Panc1 (cell line): ENCODE measurements at places on chromosomes 3 and 15. TPM values are rescaled to one million over a fixed set of nuclear protein-coding genes. Genes with fewer than 3 reads are reported as not detected.
A peak's percentile ranks its signal among the peaks of the same experiment; 100 is the strongest.

CCDC54 gene
- not detected for total RNA-seq

P2RY14 gene
- not detected for total RNA-seq

CCDC13 gene
- 0.82 TPM for total RNA-seq

DNA sequence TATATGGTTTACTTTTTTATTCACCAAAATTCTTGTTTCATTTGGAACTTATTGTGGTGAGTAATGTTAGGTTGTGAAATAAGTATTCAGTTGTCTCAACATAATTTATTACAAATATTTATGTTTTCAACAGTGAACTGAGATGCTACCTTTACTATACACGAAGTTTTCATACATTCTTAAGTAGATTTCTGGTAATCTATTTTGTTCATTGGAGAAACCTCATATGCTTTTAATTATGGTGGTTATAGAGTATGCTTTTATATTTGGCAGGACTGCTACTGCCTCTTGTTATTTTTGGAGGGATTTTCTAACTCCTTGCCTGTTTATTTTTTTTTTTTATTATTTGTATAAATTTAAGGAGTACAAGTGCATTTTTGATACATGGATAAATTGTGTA, 253.1 kb downstream of the NLGN1 start:
- H3K4me3 ChIP-seq, result no peak overlapping the region
- no peak for DNase-seq
- no peaks in the 10 kb centered on the region for H3K4me1 ChIP-seq
- no peak overlapping the region for H3K27ac ChIP-seq
- H3K27me3 ChIP-seq, result no peaks in the 10 kb centered on the region

- H3K27ac ChIP-seq, result no peak overlapping the region
- no peak for DNase-seq
- H3K4me3 ChIP-seq, result no peak overlapping the region
- no peaks in the 10 kb centered on the region for H3K4me1 ChIP-seq
Observed at GRCh38 chr15:69679623-69680228, 227.1 kb downstream of the RPLP1 start.

EXD1 gene
- total RNA-seq, result 0.15 TPM

- DNase-seq, result no peak
- no peaks in the 10 kb centered on the region for H3K27me3 ChIP-seq
- H3K36me3 ChIP-seq, result peaks cover 16% of the 10 kb centered on the region
Observed at GRCh38 chr3:112579232-112579631, 17.4 kb downstream of the SLC35A5 start.

- H3K27me3 ChIP-seq, result no peaks in the 10 kb centered on the region
- no peaks in the 10 kb centered on the region for H3K36me3 ChIP-seq
- H3K4me1 ChIP-seq, result peaks cover 51% of the 10 kb centered on the region
- no peak for DNase-seq
- peak overlapping the region; percentile 27; the same call in 1 of the 2 replicates for H3K4me3 ChIP-seq
Observed at GRCh38 chr3:146164971-146165769, 4.2 kb upstream of the PLOD2 start.

DNA sequence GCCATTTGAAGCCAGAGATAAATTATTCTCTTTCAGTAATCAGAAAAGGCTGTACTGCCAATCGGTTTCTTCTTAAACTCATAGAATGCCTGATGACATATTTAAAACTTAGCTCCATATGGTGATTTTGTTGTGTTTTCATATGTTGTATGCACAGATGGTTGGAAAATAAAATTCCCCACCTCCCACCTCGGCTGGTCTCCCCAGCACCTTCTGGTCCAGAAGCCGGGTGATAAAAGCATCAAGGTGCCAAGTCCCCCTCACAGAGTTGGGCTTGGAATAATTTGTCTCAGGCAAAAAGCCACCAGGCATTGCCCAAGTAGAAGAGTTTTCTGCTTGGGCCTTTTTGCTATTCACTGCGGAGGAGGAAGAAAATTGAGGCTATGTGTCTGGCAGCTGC, 18.4 kb downstream of the LARS2 start:
- peaks cover 2% of the 10 kb centered on the region; the same call in 1 of the 2 replicates for H3K36me3 ChIP-seq
- no peak overlapping the region for H3K27ac ChIP-seq
- no peak for DNase-seq
- no peaks in the 10 kb centered on the region for H3K27me3 ChIP-seq

- DNase-seq, result no peak
- no peaks in the 10 kb centered on the region for H3K36me3 ChIP-seq
- H3K27me3 ChIP-seq, result peaks cover 33% of the 10 kb centered on the region
- no peak overlapping the region for H3K27ac ChIP-seq
- no peaks in the 10 kb centered on the region for H3K4me1 ChIP-seq
Observed at GRCh38 chr15:80405554-80405850, 1.3 kb downstream of the ARNT2 start.

GRCh38 chr3:20320489-20320888, 134.5 kb upstream of the SGO1 start:
- no peaks in the 10 kb centered on the region for H3K27me3 ChIP-seq
- no peak overlapping the region for H3K4me3 ChIP-seq
- no peaks in the 10 kb centered on the region for H3K4me1 ChIP-seq
- H3K27ac ChIP-seq, result no peak overlapping the region

GRCh38 chr3:86954226-86954625, 36.7 kb downstream of the VGLL3 start:
- H3K36me3 ChIP-seq, result no peaks in the 10 kb centered on the region
- H3K27me3 ChIP-seq, result no peaks in the 10 kb centered on the region
- no peaks in the 10 kb centered on the region for H3K4me1 ChIP-seq
- no peak overlapping the region for H3K27ac ChIP-seq
- no peak for DNase-seq
- H3K4me3 ChIP-seq, result no peak overlapping the region

FETUB gene
- not detected for total RNA-seq

DNA sequence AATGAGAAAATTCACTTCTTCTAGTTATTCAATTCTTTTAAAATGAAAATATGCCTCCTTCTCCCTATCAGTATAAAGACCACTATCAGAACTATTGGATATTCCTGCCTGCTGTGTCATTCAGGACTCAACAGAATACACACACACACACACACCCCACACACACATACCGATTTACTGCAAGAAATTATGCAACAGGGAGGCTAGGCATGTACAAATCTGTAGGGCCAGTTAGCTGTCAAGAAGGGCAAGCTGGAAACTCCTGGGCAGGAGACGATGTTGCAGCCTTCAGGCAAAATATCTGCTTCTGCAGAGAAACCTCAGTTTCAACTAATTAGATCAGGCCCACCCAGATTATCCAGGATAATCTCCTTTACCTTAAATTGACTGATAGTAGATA, 13.9 kb upstream of the RYR3 start:
- no peaks in the 10 kb centered on the region for H3K36me3 ChIP-seq
- no peak overlapping the region for H3K27ac ChIP-seq
- no peak overlapping the region for H3K4me3 ChIP-seq
- peaks cover 3% of the 10 kb centered on the region; the same call in 1 of the 2 replicates for H3K4me1 ChIP-seq
- no peaks in the 10 kb centered on the region for H3K27me3 ChIP-seq

GRCh38 chr3:47985381-47985780, 30.8 kb downstream of the MAP4 start:
- no peaks in the 10 kb centered on the region for H3K27me3 ChIP-seq
- no peak overlapping the region for H3K4me3 ChIP-seq
- no peak for DNase-seq
- H3K4me1 ChIP-seq, result no peaks in the 10 kb centered on the region

- DNase-seq, result no peak
- H3K27ac ChIP-seq, result no peak overlapping the region
- no peak overlapping the region for H3K4me3 ChIP-seq
- H3K27me3 ChIP-seq, result no peaks in the 10 kb centered on the region
- H3K4me1 ChIP-seq, result no peaks in the 10 kb centered on the region
Observed at GRCh38 chr3:24201301-24201700, 256.2 kb downstream of the NR1D2 start.

- H3K27me3 ChIP-seq, result no peaks in the 10 kb centered on the region
- no peaks in the 10 kb centered on the region for H3K36me3 ChIP-seq
- no peak overlapping the region for H3K27ac ChIP-seq
- H3K4me1 ChIP-seq, result peaks cover 6% of the 10 kb centered on the region; the same call in 1 of the 2 replicates
- H3K4me3 ChIP-seq, result no peak overlapping the region
Observed at GRCh38 chr15:84731774-84732173, 15.8 kb upstream of the SEC11A start.

DNA sequence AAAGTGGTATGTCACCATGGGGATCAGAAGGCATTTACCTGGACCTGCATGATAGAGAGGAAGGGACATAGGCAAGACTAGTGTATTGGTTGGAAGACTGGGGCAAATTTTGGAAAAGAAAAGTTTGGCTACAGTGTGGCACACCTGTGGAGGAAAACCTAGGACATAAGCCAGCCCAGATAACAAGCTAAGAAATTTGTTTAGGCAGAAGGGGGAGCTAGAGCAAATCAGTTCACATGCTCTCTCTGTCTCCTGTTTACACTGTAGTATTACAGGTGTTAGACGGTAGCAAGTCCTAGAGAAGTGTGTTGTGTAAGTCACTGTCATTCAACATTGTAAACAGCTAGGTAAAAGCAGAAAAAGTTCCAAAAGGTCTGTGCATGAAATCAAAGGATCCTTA, 11.9 kb upstream of the ALDH1A2 start:
- peaks cover 17% of the 10 kb centered on the region for H3K27me3 ChIP-seq
- no peaks in the 10 kb centered on the region; the same call in 1 of the 2 replicates for H3K4me1 ChIP-seq
- no peak overlapping the region for H3K4me3 ChIP-seq

ATP8B4 gene
- total RNA-seq, result not detected

RARRES1 gene
- total RNA-seq, result 1.3 TPM

GPR156 gene
- total RNA-seq, result 0.39 TPM

GOLIM4 gene
- 35.4 TPM for total RNA-seq

GRCh38 chr3:127110982-127111693, 81.8 kb upstream of the PRR23E start:
- DNase-seq, result no peak
- no peak overlapping the region for H3K4me3 ChIP-seq
- H3K36me3 ChIP-seq, result no peaks in the 10 kb centered on the region
- no peaks in the 10 kb centered on the region for H3K4me1 ChIP-seq
- H3K27ac ChIP-seq, result no peak overlapping the region

OR4M2 gene
- total RNA-seq, result not detected

- DNase-seq, result no peak
- no peaks in the 10 kb centered on the region for H3K36me3 ChIP-seq
- no peak overlapping the region for H3K27ac ChIP-seq
- no peaks in the 10 kb centered on the region for H3K4me1 ChIP-seq
Observed at GRCh38 chr3:143563786-143564185, 284.5 kb downstream of the SLC9A9 start.

IL20RB gene
- 1.7 TPM for total RNA-seq

GRCh38 chr3:108127301-108127988, 36.6 kb upstream of the CD47 start:
- no peaks in the 10 kb centered on the region for H3K36me3 ChIP-seq
- H3K27ac ChIP-seq, result no peak overlapping the region
- 0 out of 2 replicates have a peak, but pooled peaks cover 8% of the 10 kb centered on the region for H3K4me1 ChIP-seq

GOLGA6L26 gene
- total RNA-seq, result not detected

- H3K27ac ChIP-seq, result no peak overlapping the region
- no peaks in the 10 kb centered on the region for H3K36me3 ChIP-seq
- H3K27me3 ChIP-seq, result no peaks in the 10 kb centered on the region
- H3K4me1 ChIP-seq, result no peaks in the 10 kb centered on the region
- DNase-seq, result no peak
Observed at GRCh38 chr3:112813723-112814171, 32.9 kb downstream of the CD200R1L start.

DNA sequence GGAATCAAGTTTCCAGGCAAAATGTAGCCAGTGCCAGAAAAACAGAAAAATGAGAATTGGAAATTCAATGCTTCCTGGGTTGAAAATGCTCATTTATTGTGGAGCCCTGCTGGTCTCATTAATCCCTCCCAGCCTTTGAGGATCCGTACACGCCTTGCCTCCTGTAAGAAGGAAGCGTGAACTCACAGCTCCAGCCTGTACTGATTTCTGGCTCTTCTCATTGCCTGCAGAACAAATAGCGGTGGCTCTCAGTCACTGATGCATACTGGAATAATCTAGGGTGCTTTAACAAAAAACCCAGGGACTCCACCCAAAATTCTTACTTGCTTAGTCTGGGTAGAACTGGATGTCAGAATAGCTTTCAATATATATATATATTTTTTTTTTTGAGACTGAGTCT, 29.3 kb upstream of the SLC24A5 start:
- H3K36me3 ChIP-seq, result no peaks in the 10 kb centered on the region
- no peak for DNase-seq
- H3K4me1 ChIP-seq, result no peaks in the 10 kb centered on the region
